ENCODE measurements at places on chromosomes 1 and 21. TPM values are rescaled to one million over a fixed set of nuclear protein-coding genes. Genes with fewer than 3 reads are reported as not detected.

The PLA2G4A gene
- 1.1 TPM for total RNA-seq

The ATF3 gene
- 49.7 TPM for total RNA-seq

The NCMAP gene
- 0.07 TPM for total RNA-seq

The FALEC gene
- total RNA-seq: not detected

The CELSR2 gene
- 1.3 TPM for total RNA-seq

The HOOK1 gene
- total RNA-seq: 12.9 TPM

The FBXO2 gene
- total RNA-seq: 2.5 TPM

The PHGDH gene
- total RNA-seq: 143 TPM

The SCAF4 gene
- 38.0 TPM for total RNA-seq

The MYCL gene
- total RNA-seq: 0.07 TPM

The RGS1 gene
- 27.1 TPM for total RNA-seq

The SLC22A15 gene
- 1.7 TPM for total RNA-seq

The SIK1 gene
- 6.1 TPM for total RNA-seq

The F5 gene
- 51.1 TPM for total RNA-seq

The MMP23B gene
- 0.61 TPM for total RNA-seq

The NUDC gene
- 97.1 TPM for total RNA-seq

The KLHL21 gene
- 18.1 TPM for total RNA-seq

The TNNI3K gene
- total RNA-seq: not detected

The GIPC2 gene
- total RNA-seq: 0.17 TPM

The TNFRSF1B gene
- total RNA-seq: 211 TPM

The OR2T3 gene
- total RNA-seq: not detected

The LRRC38 gene
- total RNA-seq: not detected

The TENT5C gene
- total RNA-seq: 14.0 TPM

The LCE1D gene
- total RNA-seq: not detected

The SAMD13 gene
- total RNA-seq: 0.38 TPM

The APCS gene
- total RNA-seq: not detected

The KCNE2 gene
- not detected for total RNA-seq

The FCGR1A gene
- total RNA-seq: not detected

The ZYG11A gene
- 0.24 TPM for total RNA-seq

The SMCP gene
- not detected for total RNA-seq

The HSD11B1 gene
- total RNA-seq: 22.4 TPM

The LORICRIN gene
- total RNA-seq: 0.19 TPM

The CD58 gene
- total RNA-seq: 21.9 TPM

The HNRNPCL2 gene
- not detected for total RNA-seq

The CCDC185 gene
- total RNA-seq: not detected

The S100A7A gene
- total RNA-seq: not detected

The NBPF8 gene
- total RNA-seq: 31.2 TPM

The KRTAP19-6 gene
- total RNA-seq: not detected

The FABP3 gene
- total RNA-seq: not detected

The VPS72 gene
- 80.4 TPM for total RNA-seq

The ANGPTL1 gene
- not detected for total RNA-seq

The TSSK3 gene
- 0.69 TPM for total RNA-seq

The FMO3 gene
- not detected for total RNA-seq

The OLFML2B gene
- not detected for total RNA-seq

The OR6Y1 gene
- total RNA-seq: not detected

The FRRS1 gene
- 0.77 TPM for total RNA-seq

The EFCAB7 gene
- total RNA-seq: 5.8 TPM

The LRRC71 gene
- total RNA-seq: not detected

The SLC44A3 gene
- total RNA-seq: 0.21 TPM

The SPRR2B gene
- total RNA-seq: not detected
